K562 (cell line): ENCODE measurements at places on chromosomes 3 and 15. TPM values are rescaled to one million over a fixed set of nuclear protein-coding genes. Genes with fewer than 3 reads are reported as not detected.

GRCh38 chr15:66743703-66744536 lies 41.9 kb downstream of the SMAD6 start:
- no peak for DNase-seq

DNA sequence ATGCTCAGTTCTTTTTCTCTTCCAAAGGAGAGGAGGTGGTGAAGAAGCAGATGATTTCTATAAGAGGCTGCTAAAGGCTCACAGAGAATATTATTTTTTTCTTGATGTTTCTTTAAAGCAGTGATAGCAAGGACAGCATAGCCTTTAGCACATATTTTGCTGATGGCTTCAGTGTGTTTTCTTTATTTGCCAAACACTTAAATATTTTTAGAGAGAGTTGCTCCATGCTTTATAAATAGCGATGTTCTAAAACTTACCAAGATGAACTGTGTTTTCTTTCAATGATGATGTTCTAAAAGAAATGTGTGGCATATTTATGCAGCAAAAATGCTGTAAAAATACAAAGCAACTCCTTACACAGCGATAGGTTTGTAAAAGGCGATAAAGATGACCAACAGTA lies 11.8 kb upstream of the KCNAB1 start:
- no peak for DNase-seq

- DNase-seq: no peak
Observed at GRCh38 chr3:177199206-177199760, 2.0 kb upstream of the TBL1XR1 start.

- no peak for DNase-seq
Observed at GRCh38 chr15:78998526-78998925, 53.7 kb upstream of the CTSH start.

- DNase-seq: no peak
Observed at GRCh38 chr15:36373550-36373949, 205.9 kb upstream of the CDIN1 start.

DNA sequence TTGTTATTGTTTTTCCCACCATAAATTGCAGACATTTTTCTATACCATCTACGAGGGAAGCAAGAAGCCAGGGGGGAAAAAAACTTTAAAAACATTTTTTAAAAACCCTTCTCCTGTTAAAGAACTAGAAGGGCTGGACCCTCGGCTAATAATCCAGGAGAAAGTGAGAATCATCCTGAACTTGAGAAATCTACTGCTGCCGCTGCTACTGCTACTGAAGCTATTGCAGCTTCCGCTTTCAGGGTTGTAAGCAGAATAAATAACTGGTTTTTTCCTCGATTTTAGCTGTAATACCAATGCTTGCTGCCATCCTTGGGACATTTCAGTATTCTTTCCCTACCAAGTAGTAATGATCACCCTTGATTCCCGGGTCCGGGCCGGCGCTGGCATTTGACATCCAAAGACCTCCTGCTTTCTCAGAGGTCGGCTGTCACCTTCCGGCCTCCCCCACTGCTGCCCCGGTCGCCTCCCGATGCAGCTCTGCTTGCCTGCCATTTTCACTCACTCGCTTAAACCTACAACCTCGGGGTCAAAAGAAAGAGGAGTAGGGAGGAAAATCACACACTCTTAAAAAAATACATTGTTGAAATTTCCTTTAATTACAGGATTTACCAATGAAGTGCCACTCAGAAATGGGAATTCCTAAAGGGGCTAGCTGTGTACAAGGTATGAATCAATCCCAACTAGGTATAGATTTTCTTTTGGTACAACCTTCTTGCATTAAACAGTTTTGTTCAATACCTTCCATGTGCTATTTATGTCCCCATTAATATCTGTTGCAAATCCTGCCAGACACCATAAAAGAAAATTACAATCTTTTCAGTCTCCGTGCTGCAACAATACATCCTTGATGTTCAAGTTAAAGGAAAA lies 674 bp upstream of the MECOM start:
- no peak for DNase-seq

DNA sequence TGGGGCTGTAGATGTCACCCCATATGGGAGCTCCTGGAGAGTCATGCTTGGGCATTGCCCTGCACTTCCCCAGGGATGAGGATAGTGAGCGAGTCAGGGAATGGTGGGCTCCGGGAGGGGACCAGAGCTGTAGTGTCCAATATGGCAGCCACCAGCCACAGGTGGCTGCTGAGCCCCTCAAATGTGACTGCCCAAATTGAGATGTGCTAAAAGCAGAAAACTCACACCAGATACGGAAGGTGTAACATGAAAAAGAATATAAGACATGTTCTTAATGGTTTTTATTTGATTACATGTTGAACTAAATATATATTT lies 31.7 kb downstream of the GRIP2 start:
- DNase-seq: no peak

GRCh38 chr3:14791343-14791945 lies 27.3 kb upstream of the FGD5 start:
- peak; percentile 83 for DNase-seq

DNA sequence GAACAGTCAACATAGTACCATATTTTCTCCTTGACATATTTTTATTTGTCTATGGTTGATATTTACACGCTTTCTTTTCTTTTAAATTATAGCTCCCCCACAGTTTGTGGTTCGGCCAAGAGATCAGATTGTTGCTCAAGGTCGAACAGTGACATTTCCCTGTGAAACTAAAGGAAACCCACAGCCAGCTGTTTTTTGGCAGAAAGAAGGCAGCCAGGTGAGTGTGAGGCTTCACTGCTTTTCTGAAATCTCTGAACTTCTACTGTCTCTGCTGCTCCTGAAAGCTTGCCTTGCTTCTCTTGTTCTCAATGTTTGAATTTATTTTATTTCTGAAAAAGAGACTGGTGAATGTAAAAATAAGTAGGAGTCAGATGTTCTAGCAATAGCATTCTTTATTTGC lies 506.3 kb downstream of the ROBO2 start:
- DNase-seq: no peak

- no peak for DNase-seq
Observed at GRCh38 chr3:20043396-20043795, 3.1 kb downstream of the KAT2B start.

- DNase-seq: no peak
Observed at GRCh38 chr3:160804762-160805161, 48.7 kb downstream of the PPM1L start.

GRCh38 chr3:120846073-120846472 lies 61.9 kb upstream of the STXBP5L start:
- DNase-seq: no peak

- DNase-seq: peak; percentile 18
Observed at GRCh38 chr3:158768881-158769543, 32.8 kb upstream of the MFSD1 start.

DNA sequence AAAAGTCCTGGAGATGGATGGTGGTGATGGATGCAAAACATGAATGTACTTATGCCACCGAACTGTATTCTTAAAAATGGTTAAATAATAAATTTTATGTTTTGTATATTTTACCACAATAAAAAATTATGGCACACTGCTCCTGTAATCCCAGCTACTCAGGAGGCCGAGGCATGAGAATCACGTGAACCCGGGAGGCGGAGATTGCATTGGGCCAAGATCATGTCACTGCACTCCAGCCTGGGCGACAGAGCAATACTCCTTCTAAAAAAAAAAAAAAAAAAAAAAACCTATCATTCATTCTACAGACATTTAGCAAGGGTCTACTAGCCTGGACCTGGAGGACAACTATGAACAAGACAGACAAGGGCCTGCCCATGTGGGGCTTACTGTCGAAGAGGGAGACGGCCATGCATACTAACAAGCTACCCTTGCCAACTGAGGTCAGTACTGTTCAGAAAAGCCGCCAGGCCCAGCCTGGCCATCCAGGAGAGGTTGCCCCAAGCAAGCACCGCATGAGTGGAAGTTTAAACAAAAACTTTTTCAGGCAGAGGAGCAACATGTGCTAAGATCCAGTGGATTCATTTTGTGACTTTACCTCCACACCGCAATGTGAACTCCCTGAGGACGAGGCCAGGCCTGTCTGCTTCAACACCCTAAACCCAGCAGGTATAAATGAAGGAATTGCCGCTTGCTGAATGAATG lies 2.8 kb upstream of the NEK4 start:
- no peak for DNase-seq

DNA sequence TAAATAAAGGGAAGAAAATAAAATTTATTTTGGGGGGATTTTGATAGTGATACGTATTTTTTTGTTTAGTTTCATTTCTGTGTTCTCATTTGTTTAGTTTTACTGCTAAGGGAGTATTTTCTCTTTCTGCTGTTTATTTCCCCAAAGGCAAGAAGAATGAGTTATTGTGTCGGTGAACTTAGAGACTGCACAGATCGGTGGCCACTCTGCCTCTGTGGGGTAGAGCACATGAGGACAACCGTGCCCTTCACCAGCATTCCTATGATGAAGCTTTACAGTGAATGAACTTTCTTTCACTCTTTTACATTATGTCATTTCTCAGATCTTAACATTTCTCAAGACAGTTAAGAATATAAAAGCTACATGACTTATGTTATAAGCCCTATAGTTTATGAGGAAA lies 214.4 kb downstream of the OCA2 start:
- no peak for DNase-seq

Gene TMCO5A
- not detected in 2 replicates for total RNA-seq

Gene SMCO1
- 0.20 TPM in 1 of 2 replicates, not detected in the other for total RNA-seq

Gene TJP1
- total RNA-seq: 34.6 and 39.3 TPM in 2 replicates

Gene CELF6
- total RNA-seq: not detected in 2 replicates

Gene ERC2
- total RNA-seq: 0.07 and 0.16 TPM in 2 replicates

Gene GOLGA8G
- not detected in 2 replicates for total RNA-seq

Gene TIMP4
- total RNA-seq: not detected in 2 replicates
